ENCODE measurements at places on chromosomes 1 and 21.

DNA sequence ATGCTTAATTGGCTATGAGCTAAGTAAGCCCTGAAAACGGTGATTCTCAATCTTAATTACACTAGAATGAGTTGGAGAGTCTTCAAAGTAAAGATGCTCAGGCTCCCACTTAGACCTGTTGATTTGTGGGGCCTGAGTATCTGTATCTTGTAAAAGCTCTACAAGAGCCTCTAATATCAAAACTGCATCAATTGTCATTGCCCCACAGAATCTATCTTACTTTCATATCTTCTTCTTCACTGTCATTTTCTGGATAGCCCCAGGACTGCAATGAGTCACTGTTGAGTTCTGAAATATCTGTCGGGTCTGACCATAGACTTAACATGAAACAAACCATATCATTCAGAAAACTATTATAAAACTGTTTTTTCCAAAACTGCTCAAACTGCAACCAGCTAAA lies 102.8 kb upstream of the SERTAD4 start:
- DNase-seq, result no peak

DNA sequence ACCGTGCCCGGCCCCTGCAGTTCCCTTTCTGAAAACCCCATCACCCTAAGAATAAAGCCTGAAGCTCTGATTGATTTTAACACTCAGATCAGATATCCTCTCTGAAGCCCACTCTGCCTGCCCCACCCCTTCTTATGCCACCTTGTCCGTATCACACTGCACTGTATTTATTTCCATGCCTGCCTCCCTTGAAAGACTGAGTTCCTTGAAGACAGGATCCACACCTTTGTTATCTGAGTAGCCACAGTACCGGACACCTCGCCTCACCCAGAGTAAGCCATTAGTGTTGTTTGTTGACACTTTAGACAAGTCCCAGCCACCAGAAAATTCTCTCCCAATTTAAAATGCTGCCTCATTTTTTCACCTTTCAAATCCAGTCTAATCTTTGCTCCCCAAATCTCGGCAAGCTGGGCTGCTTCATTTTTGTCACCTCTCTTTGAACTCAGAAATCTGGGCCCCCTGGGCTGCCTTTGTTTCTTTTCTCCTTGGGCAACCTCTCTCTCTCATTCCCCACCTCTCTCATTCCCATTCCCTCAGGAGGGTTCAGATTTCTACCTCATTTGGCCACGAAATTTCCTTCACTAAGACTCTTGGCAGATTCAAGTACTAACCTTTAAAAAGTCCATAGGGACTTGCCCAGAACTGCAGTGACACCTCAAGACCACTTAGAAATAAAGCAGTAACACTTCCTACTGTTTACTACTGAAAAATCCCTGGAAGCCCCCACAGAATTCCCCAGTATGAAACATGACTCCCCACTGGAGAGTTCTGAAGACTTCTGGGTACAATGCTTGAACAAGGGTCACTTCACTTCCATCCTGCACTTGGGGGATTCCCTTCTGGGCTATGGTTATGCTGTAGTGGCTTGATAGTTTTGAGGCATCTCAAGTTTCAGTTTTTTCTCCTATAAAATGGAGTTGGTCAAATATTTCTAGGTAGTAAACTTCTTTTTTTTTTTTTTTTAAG lies 8.7 kb upstream of the PPP1R15B start:
- DNase-seq, result no peak

DNA sequence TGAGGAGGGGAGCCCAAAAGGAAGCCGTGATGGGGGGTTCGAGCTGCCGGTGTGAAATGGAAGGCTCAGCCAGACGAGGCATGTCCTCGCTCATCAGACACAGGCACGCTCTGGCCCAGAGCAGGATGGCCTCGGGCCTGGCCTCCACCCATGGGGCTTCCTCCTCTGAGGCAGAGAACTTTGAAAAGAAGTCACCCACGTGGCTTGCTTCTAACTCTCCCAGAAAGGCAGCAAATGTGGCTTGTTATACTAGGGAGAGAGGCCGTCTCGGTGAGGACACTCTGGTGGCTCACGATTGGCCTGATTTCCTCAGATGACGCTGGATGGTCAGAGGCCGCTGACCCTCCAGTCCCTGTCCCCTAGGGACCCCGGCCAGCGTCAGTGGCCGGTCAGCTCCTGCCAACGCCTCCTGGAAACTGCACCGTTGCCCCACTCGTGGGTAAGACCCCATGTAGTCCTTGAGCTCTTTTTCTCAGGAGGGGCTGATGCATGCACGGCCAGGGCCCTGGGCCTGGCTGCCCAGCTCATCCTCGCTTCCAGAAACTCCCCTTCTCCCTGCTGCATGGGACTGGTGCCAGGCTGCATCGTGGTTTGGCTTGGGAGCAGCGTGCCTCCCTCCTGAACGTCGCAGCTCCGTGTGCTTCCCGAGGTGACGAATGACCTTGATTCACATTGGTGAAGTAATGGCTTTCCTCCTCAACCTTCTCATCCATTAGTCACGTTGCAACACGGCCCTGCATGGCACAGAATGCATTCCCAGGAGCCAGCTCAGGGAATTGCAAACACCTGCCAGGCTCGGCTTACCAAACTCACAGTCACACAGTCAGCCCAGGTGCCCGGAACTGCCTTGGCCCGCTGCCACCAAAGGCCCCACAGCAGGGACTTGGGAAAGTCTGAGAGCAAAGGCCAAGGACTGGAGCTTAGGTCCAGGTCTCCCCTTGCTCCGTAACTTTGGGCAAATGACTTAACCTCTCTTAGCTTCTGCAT lies 58.8 kb downstream of the TOMM20 start:
- no peak for DNase-seq

- DNase-seq, result no peak
Observed at GRCh38 chr1:210235363-210236053, 2.9 kb downstream of the SERTAD4 start.

- no peak for DNase-seq
Observed at GRCh38 chr1:177091040-177091439, 73.5 kb downstream of the ASTN1 start.

DNA sequence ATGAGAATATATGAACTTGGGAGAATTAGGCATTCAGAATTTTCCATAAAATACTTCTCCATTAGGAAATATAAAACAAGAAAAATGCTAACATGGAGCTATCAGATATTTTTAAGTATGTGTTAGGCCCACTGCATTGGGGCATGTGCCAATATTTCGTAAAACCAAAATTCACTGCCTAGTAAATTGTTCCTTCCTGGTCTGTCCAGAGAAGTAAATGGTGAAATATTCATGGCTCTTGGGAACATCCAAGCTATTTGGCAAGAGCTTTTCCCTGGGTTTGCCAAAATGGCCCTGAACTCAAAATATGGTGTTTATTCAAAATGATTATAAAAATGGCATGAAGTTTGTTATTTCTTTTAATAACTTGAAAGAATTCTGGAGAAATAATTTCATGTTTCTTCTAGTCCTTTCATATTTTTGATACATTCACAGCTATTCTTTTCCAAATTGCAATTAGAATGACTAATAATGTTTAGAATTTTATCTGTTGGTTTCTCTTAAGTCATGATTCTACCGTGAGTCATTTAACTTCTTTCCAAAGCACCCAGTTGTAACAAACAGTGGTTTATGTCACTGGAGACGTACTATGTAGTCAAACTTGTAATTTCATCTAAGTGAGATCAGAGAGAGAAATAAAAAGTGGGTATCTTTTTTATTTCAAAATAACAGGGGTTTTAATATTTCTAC lies 25.7 kb upstream of the SLC19A2 start:
- DNase-seq, result no peak

GRCh38 chr1:91684481-91685196 lies 184.0 kb downstream of the CDC7 start:
- DNase-seq, result no peak

DNA sequence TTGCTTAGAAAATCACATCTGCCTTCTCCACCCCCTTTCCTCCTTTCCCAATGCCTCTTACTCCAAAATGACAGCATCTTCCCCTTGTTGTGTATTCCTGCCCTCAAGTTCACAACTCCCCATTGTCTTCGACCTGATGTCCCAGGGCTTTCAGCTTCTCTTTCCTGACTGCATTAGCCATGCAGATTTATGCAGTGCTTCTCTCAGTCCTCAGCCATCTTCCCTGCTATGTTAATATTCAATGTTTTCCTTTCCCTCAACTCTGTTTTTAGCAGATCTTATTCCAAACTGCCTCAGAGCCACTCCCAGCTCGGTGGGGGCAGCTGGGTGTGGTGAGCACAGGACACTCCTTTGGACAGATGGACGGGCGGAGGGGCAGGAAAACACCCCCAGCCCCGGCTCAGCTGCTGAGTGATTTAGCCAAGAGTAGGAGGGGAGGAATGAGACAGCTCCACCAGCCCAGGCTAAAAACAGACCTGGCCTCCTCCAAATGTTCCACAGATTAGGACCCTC lies 71.0 kb downstream of the CD2 start:
- no peak for DNase-seq

GRCh38 chr1:52249831-52250230 lies 107.9 kb downstream of the ZFYVE9 start:
- no peak for DNase-seq

GRCh38 chr1:209652873-209653401 lies 712 bp upstream of the LAMB3 start:
- DNase-seq, result no peak

DNA sequence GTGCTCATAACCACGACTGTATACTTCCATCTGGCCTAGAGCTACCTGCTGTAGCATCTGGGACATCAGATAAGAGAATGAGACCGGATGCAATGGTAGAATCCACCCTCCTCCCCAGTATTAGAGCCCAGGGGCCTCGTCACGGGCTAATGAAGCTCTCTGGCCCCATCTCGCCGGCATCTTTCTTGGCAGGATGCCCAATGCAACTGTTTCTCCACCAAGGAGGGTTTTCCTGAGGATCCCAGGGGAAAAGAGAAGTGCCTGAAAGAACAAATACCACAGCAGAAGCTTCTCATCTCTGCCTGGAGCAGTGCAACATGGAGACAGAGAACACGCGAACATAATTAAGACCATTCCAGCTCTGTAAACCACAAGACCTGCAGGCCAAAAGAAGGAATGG lies 80.0 kb downstream of the VWA5B1 start:
- DNase-seq, result no peak

GRCh38 chr21:33433425-33434114 lies 30.4 kb downstream of the IFNGR2 start:
- no peak for DNase-seq

- no peak for DNase-seq
Observed at GRCh38 chr1:167708940-167709389, 12.8 kb upstream of the MPZL1 start.

GRCh38 chr1:48617252-48617651 lies 145.2 kb upstream of the SPATA6 start:
- DNase-seq, result no peak

DNA sequence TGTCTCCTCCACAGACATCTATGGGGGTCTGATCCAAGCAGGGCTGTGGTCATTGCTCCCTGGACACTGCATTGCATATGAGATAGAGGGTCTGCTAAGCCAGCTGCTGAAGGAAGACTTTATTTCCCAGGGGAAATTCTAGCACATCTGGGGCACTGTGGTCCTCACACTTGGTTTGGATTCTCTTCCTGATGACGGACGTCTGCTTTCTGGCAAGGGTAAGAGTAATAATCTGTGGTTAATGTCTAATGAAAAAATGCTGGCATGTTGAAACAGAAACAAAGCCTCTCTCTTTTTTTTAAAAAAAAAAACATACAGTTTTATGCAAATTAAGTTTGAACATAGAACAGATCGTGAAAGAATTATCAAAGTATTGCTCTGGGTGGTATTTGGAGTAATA lies 553.9 kb downstream of the DPYD start:
- DNase-seq, result no peak

DNA sequence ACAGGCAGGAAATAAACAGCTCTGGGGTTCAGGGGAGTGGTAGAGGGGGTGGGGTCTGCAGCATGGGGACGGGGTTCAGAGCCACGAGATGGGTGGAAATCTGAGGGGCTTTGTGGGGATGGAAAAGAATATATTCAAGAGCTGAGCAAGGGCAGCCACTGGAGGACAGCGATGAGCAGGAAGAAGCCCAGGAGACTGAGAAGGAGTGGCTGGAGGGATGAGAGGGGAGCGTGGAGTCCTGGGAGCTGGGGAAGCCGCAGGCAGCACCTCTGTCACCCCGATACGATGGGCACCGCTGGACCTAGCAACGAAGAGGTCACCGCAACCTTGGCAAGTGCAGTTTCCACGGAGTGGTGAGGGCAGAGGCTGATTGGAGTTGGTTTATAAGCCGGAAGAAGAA lies 10.0 kb upstream of the KCNAB2 start:
- DNase-seq, result no peak

- DNase-seq, result no peak
Observed at GRCh38 chr1:168905633-168906032, 176.6 kb upstream of the DPT start.

DNA sequence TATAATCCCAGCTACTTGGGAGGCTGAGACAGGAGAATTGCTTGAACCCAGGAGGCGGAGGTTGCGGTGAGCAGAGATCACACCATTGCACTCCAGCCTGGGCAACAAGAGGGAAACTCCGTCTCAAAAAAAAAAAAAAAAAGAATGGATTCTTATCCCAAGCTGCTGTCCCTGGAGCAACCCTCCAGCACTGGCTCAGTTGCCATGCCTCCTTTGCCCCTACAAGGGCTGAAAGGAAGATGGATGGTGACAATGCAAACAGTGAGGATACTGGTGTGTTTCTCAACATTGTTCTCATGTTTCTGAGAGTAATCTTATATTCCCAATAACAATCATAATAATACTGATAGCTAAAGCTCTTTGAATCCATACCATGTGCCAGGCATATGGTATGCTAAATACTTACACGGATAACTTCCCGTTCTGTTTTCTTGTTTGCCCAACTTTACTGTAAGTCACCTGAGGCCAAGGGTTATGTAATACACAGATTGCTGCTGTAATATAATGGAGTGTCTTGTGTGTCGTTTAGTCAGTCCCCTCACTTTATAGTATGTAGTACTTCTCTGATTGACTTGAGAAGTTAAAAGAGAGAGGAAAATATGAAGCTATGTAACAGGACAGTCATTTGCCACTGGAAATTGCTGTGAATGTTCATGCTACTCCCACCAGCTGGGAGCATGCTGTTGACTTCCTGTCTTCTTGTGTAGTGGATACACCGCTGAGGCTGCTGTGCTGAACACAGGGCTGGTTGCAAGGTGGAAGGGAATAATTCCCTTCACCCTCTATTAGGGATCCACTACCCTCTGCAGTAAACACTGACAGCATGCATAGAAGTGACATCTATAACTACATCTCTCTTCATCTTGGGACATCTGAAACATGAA lies 153.6 kb downstream of the CNIH3 start:
- no peak for DNase-seq

DNA sequence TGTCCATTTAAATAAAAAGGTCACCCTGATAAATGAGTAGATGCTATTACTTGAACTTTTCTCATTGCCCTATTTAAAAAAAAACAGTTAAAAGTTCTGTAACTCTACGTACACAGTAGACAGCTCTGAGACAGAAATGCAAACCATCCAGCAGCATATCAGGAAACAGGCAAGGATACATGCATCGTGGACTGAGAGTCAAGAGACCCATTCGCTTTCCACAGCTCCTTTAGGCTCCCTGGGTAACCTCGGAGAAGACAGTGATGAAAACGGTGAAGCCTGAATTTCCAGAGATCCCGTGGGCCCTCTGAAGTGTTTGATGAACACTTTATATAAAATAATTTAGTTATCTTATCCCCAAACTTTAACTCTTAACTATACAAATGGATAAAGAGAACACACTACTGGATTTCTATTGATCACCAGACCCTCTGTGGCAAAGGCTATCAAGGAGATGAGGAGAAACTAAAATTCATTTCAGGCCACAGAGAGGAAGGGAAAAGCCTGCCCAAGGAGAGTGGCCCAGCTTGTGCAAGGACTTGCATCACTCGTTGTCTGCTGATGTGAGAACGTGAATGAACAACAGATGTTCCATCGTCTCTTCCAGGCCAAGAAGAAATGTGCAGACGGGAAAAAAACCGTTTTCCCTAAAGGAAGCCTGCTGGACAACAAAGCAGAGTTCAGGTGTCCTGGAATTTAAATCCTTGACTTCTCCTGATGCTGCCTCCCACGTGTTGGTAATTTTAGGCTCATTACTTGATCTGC lies 131.0 kb downstream of the TGFBR3 start:
- no peak for DNase-seq
